ENCODE measurements at places on chromosomes 3 and 15.

GRCh38 chr3:77093101-77093500 lies 53.2 kb downstream of the ROBO2 start:
- no peak for DNase-seq

DNA sequence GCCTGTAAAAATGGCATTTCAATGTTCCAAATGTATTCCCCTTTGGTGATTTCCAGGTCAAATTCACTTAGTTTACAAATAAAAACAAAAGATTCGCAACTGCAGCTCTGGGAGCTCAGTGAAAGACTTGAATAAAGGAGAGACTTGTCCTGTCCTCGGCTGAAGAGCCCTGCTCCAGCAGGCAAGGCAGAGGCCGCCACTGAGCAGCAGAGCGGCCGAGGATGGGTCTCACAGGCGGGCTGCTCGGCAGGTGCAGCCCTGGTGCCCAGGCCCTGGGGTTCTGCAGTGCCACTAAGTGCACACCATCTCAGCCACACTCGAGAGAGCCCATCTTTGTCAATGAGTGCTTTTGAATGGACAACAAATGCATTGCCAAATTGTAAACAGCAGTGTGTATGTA lies 856.2 kb downstream of the AGBL1 start:
- DNase-seq, result no peak

DNA sequence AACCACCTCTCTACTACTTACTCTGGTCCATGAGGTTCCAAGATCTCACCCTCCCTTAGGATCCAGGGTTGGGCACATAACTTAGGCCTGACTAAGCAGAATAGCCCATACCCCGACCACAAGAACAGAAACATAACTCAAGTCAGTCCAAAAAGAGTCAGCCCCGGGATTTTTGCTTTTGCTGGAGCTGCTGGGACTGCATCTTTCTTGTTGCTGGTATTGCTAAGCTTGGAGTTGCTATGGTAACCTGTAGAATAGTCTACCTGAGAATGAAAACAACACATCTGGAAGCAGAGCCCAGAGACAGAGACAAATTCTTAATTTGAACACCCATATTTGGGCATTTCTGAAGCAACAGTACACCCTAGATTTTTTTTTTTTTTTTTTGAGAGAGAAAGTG lies 6.5 kb downstream of the RUBCN start:
- DNase-seq, result no peak

DNA sequence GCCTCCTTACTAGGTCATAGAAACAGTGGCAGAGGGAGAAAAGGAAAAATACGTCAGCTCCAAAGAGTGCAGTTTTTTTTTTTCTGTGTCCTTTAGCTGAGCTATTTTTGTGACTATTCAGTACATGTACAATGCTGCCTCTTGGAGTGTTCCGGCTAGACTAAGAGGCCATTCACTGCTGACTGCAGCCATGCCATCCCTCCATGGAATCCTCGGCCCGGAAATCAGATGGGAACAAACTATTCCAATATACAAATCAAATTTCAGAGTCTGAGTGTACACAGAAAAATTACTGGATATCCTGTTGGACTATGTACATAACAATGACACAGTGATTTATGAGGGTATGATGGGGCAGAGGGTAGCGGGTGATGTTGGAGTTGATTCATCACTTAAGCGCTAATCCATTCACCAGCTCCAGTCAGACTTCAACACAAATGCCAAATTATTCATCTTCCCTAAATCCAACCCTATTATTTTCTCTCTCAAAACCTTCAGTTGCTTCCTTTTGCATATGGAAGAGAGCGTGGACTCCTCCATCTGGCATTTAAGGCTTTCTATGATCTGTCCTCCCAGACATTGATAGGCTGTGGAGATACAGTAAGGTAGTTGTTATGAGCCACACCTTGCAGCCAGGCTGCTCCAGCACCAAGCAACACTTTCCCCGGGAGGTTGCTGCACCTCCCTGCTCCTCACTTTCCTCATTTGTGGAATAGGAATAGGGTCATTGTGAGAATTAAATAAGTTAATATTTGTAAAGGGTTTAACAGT lies 109.1 kb downstream of the LPP start:
- DNase-seq, result no peak

DNA sequence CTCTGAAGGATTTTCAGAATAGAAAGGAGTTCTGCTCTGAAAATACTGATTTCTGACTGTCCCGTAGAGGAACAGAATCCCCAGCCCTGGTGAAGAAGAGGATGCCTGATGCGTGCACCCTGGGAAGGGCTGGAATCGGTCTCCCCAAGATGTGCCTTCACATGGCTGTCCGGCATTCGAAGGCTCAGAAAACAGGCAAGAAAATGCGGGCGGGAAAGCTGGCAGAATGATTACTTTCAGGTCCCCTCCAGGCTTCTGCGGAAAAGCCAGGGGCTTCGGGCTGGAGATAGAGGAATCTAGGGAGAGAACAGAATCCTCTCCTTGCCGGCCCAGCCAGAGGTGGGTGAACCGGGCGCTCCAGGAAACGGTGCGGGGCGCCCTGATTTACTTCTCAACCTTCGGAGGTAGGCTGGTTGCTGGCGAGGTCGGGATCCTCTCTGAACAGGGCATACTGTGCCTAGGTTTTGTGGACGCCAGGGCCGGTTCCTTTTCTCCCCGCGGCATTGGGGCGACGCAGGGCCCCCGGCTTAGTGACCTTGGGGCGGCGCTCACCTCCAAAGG lies 2.5 kb downstream of the FOXL2NB start:
- no peak for DNase-seq

DNA sequence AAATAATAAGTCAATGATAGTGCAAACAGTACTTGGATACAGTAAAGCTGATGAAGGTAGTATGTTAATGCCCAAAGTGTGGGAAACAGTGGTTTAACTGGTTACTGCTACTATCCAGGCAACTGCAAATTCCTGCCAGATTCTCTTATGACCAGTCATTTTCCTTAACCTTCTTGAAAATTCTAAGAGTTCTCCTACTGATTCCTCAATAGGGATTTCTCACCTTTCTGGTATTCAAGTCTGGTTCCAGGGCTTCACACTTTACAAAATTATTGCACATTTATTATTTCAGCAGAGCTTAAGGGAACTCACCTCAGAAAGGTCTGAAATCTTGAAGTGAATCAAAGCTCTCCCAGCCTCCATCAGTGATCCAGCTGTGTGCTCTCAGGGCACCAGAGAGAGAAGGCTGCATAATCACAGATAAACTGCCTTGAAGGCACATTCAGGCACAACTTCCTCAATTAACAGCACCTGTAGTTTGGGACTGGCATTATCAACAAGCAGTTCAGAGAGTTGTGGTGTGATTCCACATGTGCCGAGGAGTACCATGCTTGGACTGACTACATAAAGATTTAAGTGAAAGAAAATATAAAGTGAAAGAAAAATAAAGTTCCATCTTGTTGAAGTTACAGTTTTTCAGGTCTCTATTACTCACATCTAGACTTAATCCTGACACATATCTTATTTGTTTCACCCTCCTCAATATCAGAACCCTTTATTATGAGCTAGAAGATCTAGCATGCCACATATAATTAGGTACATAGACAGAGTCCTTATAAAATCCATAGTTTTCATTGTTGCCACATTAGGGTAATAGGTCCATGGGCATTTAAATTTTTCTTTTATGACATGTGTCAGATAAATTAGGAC lies 59.5 kb upstream of the TIPARP start:
- no peak for DNase-seq

GRCh38 chr3:69699183-69699582 lies 40.1 kb upstream of the MITF start:
- no peak for DNase-seq

DNA sequence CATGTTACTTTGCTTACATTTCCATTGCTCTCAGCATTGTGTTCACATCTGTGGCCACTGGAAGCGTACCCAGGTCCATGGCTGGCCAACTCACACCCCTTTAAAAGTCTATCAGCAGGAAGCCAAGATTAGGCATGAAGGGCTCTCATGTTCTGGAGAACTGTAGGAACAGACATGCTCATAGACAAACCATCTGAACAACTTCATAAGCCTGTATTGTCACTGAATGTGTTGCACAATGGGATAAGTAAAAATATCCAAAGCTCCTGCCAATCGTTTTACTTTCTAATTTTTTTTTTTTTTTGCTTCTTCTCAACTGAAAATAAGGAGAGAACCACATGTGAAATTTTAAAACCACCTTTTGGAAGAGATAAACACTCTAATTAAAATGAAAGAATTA lies 6.4 kb downstream of the RPLP1 start:
- no peak for DNase-seq
